Stimulated activated CD8-positive, alpha-beta memory T cell treated with anti-CD3 and anti-CD28 coated beads, Interleukin-4, amount 100 ng/mL, for 4 hours (primary cell): ENCODE measurements at places on chromosomes 11 and 22.
A peak's percentile ranks its signal among the peaks of the same experiment; 100 is the strongest.

DNA sequence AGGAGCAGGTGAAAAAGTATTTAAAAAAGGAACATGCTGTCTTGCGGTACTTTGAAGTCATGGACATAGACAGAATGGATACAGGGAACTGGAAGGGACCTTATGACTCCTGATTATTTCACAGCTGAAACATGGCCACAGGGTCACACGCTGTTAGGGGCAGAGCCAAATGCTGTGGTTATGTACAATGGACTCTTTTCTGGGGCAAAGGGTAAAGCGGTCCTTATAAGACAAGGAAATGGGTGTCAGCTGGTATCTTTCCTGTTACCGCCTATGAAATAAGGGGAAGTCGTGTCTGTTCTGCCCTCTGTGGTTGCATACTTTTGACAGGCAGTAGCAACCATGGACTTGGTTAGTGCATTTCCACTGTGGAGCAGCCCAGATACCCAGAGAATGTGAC, 12.8 kb upstream of the ST14 start:
- no peak for DNase-seq

DNA sequence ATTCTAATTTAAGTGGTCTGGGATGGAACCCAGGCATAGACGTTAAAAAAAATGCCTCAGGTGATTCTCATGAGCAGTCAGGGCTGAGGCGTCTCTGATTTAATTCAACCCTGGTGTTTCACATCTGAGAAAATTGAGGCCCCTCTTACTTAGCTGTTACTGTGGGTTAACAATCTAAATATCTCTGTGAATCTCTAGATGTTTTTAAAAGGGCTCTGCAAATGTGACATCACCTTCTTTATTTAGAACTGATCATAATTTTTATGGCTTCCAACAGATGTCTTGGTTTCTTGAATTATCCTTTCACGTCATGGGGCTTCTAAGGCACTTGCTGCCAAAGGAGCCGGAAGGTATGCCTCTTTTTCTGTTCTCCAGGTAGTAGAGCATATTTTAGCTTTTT, 76.1 kb upstream of the LIN7C start:
- no peak for DNase-seq

- DNase-seq: no peak
Measured at GRCh38 chr11:9005087-9005486, 1.3 kb upstream of the NRIP3 start.

GRCh38 chr11:92978271-92979111, 9.0 kb downstream of the MTNR1B start:
- no peak for DNase-seq

GRCh38 chr11:62850911-62851806, 11.8 kb upstream of the WDR74 start:
- DNase-seq: no peak

GRCh38 chr11:120061761-120062560, 76.0 kb downstream of the TRIM29 start:
- no peak for DNase-seq

DNA sequence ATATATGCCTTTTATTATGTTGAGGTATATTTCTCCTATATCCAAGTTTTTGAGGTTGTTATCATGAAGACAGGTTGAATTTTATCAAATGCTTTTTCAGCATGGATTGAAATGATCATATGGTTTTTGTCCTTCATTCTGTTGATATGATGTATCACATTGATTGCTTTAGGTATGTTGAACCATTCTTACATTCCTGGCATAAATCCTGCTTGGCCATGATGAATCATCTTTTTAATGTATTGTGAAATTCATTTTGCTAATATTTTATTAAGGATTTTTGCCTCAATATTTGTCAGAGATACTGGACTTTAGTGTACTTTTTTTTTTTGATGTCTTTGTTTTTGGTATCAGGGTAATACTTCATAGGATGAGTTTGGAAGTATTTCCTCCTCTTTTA, 283.8 kb upstream of the C11orf87 start:
- no peak for DNase-seq

DNA sequence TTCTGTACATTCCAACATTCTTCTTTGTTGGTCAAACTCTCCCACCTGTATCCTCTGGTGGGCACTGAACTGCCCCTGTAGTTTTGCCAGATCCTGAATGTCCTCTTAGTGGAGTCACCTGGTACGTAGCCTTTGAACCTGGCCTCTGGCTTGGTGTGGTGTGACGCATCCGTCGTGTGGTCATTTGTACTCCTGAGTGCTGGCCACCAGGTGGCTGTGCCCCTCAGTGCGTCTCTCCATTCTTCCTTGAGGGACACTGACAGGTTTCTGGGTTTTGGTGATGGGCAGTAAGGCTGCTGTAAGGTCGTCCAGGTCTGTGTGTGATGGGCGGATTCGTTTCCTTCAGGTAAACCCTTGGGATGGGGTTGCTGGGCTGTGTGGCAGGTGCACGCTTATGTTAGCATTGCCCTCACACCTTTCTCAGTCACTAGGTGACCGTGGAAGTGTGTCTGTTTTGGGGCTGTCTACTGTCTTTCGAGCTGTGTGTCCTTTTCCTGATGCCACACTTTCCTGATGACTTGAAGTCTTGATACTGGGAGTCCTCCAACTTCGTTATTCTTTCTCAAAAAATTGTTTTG, 13.6 kb upstream of the RANBP1 start:
- DNase-seq: no peak

DNA sequence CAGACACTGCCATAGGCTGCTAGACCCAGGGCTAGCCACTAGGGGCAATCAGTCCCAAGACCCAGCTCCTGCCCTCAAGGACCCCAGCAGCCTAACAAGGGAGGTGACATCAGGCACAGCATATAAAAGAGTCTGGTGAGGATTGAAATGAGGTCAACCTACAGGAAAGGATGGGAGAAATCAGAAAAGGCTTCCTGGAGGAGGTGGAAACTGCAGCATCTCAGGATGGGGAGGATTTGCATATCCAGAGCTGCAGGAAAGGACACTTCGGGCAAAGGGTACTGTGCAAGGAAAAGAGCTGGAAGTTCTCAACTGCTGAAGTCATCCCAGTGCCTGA, 2.9 kb upstream of the ARFGAP2 start:
- DNase-seq: no peak

GRCh38 chr11:122271137-122271536, 155.1 kb upstream of the BLID start:
- DNase-seq: no peak

DNA sequence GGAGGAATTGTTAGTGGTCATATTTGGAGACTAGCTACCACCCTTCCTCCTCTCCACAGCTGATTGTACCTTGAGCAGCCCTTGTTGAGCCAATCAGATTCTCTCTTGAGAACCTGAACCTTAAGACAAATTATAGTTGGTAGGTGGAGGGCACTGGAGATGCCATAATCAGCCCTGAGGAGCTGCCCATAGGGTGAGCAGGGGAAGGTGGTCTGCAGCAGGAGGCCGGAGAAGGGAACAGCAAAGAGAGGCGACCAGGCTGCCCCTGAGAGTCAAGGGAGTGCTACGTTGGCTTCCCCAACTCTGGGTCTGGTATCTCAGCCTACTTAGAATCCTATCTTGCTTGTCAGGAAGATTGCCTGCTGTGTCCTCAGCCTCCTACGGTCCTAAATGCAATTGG, 2.7 kb upstream of the SDF2L1 start:
- no peak for DNase-seq

DNA sequence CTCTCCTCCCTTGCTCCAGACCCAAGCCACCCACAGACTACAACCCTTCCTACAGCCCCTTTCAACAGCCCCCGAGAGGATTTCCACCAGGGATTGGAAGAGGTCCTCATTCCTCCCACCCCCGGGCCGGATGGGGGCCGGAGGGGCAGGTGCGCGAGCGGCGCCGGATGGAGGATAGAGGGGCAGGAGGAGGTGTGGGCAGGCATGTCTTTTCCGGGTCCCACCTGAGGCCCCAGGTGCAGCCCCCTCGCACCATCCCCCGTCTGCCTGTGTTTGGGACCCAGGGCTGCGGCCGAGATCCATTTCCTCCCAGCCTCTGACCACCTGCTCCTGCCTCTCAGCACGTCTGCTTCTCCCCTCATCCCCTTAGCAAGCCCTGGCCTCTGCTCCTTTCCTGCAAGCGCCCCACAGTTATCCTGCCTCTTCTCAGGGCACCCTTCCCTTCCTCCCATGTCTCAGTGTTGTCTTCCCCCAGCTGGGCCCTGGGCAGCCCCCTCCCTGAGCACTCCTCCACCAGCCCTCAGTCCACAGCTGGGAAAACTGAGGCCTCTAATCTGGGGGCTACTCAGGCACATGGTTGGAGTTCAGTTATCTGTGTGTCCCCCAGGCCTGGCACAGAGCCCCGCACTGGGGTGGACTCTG, 19.3 kb upstream of the CBX7 start:
- no peak for DNase-seq

GRCh38 chr11:88332851-88333250, 4.7 kb downstream of the CTSC start:
- no peak for DNase-seq

GRCh38 chr11:6350043-6350442, 29.7 kb upstream of the CAVIN3 start:
- no peak for DNase-seq

GRCh38 chr11:80937842-80938241, 1497.0 kb upstream of the TENM4 start:
- DNase-seq: no peak

- DNase-seq: no peak
Measured at GRCh38 chr11:131408025-131408640, 37.7 kb downstream of the NTM start.

DNA sequence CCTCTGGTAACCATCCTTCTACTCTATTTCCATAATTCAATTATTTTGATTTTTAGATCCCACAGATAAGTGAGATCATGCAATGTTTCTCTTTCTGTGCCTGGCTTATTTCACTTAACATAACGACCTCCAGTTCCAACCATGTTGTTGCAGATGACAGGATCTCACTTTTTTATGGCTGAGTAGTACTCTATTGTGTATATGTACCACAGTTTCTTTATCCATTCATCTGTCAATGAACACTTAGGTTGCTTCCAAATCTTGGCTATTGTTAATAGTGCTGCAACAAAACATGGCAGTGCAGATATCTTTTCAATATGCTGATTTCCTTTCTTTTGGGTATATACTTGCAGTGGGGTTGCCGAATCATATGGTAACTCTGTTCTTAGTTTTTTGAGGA, 286.4 kb upstream of the C11orf87 start:
- no peak for DNase-seq

GRCh38 chr22:39600491-39601179, 30.1 kb downstream of the CACNA1I start:
- DNase-seq: no peak

- no peak for DNase-seq
Measured at GRCh38 chr11:36417154-36417553, 92.9 kb downstream of the TRAF6 start.

DNA sequence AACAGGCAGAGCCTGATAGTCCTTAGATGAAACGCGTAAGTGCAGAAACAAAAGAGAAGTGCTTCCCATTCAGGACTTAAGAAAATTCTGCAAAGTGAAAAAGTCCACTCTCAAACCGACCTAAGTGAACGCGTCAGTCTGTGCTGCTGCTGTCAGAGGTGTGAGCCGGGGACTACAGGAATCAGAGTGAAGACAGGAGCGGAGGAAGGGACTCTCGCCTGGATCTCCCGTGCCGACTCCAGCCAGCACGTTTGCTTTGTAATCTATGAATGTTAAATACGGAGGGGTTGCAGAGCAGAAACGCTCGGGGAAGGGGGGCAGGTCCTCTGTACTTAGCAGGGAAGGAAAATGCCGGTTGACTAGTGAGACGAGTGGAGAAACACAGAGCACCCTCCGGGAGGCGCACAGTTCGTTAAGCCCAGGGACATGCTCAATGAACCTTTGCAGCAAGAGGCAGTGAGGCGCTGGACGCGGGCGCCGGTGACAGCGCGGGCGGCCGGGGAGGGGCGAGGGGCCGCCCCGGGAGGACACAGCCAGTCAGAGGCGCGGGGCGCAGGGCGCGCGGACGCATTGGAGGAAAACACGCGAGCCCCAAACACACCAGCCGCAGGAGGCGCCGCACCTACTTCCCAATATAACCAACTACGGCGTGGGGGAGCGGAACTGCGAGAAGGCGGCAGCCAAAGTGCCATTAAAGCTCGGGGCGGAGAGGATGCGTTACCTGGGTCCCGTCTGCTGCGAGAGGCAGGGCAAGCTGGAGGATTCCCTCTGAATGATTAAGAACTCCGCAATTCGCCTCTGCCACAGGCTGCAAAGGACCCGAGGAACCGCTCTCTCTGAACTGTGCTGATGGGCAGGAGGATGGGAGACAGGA, at the start of gene CNTN5:
Gene CNTN5 (plus strand): TSS at position 598 of the 874 bp plus-strand sequence.
- no peak for DNase-seq

DNA sequence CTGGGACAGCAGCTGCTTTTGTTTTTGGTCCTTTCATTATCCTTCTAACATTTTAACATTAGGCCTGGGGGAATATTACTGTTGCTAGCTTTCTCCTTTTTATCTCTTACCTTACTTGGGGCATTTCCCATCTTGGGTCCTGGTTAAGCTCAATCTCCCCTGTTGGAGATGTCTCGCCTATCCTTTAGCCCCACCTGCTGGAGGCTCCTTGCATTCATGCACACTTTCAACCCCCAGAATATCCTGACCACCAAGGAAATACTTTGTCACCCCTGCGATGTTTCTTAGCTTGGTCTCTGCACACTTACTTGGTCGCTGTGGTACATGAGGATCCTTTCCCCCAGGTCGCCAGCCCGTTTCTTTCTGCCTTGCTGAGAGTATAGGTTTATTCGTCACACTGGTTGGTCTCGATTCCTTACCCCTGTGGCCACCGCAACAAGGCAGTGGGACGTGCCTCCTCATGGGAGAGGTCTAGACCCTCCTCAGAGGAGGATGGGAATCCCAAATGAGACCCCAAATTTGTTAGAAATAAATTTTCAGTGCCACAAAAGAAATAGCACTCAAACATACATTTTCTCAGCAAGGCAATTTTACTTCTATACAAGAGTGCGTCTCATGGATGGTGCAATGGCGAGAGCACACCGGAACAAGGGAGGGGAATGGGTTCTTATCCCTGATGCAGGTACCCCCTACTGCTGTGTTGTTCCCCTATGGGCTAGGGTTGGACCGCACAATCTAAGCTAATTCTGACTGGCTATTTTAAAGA, 5.4 kb upstream of the TXN2 start:
- peak; percentile 39 for DNase-seq

- DNase-seq: no peak
Measured at GRCh38 chr11:102685754-102686153, 19.8 kb downstream of the MMP27 start.

- peak; percentile 52 for DNase-seq
Measured at GRCh38 chr11:104705490-104706190, 192.6 kb downstream of the CASP12 start.

DNA sequence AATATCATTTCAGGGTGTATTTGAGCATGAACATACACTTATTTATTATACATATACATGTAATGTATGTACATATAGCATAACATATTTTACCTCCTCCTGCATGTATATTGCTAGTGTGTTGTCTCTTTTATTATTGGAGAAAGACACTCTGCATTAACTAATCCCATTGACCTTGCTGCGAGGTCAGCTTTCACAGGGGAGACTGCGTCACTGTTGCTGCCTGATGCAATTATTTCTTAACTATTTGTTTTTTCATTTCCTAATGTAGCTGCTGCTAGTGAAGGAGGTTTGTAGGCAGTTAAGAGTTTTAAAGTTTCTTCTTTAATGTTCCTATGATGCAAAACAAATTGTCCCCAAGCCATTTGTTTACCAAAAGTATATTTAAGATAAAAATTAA, 185.4 kb upstream of the CNTN5 start:
- no peak for DNase-seq
